ENCODE measurements at places on chromosomes 5 and 9.

- DNase-seq: no peak
These were observed 82.4 kb downstream of the MRPS30 start for GRCh38 chr5:44891116-44891515.

DNA sequence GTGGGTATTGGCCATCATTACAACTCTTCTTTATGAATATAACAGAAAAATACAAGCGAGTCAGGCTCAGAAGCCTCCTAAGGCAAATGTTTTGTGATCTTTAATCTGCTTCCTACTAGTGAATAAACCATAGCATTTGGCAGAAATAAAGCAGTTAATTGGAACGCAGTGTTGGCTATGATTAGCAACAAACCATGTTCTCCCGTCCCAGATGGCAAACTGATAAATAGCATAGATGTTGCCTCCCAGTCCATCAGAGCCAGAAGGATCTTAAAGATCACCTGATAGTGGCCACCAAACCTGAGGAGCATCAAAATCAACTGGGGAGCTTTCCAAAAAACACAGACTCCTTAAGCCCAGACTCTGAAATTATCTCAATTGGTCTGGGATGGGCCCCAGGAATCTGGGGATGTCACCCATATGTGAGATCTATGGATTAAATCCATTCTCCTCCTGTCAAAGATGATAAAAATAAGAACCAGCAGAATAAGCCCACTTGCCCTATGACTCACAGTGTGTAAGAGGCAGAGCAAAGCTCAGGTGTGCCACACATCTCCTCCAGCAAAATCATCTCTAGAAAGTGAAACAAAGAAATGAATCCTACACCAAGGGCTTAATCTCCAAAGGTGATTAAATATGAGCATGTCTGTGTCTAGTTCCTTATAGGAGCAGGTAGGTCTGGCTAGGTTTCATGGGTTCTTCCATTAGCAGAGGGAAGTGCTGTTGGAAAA lies 50.3 kb downstream of the APBA1 start:
- DNase-seq: no peak

GRCh38 chr5:127589309-127590030 lies 59.4 kb upstream of the CTXN3 start:
- DNase-seq: no peak

DNA sequence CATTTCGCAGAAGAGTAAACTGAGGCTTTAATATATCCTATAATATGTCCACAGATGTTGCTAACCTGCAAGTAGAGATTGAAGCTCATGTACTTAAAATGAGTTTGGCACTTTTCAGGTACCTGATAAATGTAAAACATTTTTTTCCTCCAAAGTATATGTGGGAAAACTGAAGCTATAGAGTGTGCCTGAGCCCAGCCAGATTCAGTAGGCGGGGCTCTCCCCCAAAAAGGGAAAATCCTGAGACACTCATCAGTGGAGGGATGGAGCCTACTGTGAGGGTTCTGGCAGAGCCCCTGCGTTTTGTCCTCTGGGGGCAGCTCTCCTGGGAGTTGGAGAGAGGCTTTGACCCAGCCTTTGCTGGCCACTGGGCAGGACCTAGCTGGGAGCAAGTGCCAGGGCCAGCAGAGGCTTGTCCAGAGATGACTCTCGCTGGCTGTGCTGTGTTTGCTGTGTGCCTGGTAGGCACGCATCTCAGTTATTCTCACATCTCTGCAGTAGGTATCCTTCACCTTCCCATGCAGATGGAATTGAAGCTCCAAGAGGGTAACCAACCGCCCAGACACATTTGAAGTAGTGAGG lies 81.1 kb upstream of the SPRY4 start:
- no peak for DNase-seq

DNA sequence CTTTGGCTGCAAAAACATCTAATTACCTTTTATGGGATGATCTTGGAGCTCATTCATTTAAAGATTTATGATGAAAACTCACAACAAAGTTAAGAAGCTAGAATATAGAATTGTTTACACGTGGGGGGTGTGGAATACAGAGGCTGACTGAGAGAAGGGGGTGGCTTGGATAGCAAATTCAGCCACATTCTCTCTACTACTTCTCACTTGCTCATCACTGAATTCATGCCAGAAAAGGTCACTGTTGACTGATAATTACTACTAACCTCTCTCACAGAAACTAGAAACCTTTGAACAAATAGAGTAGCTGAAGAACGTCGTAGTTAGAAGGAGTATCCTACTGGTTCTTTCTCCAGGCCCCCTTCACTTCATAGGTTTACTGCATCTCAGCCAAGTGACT lies 808.2 kb downstream of the BRINP1 start:
- no peak for DNase-seq

DNA sequence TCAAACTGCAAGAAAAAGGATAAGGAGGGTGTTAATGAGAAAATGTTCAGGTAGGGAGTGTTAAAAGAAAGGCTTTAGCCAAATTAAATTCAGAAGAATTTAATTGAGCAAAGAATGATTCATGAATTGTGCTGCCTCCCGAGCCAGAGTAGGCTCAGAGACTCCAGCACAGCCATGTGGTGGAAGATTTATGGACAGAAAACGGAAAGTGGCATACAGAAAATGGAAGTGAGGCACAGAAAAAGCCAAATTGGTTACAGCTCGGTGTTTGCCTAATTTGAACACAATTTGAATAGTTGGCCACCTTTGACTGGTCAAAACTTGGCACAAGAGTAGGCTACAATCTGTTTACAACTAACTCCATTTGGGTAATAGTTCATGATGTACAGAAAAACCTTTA lies 9.6 kb upstream of the SLC30A5 start:
- DNase-seq: no peak

DNA sequence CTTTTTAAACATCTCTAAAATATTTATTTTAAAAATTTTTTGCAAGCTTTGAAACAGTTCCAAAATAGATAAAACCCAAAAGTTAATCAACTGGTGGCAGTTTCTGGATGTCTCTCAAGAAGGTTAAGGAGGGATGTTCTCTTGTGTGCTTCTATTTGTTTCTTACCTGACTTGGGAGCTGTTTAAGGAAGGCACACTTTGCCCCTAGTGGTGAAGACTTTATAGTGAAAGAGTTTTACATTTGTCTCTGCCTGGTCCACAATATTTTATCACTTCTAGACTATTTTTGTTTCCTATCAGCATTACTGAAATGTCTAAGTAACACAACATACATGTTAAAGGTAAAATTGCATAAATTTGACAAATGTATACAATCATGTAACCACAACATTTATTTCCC lies 552.8 kb downstream of the SEMA5A start:
- DNase-seq: no peak

DNA sequence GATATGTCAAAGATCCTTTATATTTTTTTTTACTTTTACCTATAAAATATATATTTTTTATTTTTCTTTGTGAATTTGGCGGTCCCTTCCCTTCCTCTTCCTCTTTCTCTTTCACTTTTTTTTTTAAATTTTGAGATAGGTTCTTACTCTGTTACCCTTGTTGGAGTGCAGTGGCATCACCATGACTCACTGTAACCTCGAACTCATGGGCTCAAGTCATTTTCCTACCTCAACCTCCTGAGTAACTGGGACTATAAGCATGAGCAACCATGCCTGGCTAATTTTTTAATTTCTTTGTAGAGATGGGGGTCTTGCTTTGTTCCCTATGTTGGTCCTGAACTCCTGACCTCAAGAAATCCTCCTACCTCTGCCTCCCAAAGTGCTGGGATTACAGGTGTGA lies 258.0 kb upstream of the CLINT1 start:
- peak; percentile 38 for DNase-seq

GRCh38 chr9:132350861-132351315 lies 3.9 kb downstream of the SETX start:
- DNase-seq: no peak

- DNase-seq: peak; percentile 1
These were observed at the start of gene GDA for GRCh38 chr9:72149231-72149975. GDA (plus strand) TSS chr9:72149440; CDS start chr9:72149560, 120 bp downstream.

- no peak for DNase-seq
These were observed 60.4 kb downstream of the MTAP start for GRCh38 chr9:21862871-21863270.

GRCh38 chr9:91746904-91747303 lies 203.1 kb downstream of the ROR2 start:
- DNase-seq: peak; percentile 72

DNA sequence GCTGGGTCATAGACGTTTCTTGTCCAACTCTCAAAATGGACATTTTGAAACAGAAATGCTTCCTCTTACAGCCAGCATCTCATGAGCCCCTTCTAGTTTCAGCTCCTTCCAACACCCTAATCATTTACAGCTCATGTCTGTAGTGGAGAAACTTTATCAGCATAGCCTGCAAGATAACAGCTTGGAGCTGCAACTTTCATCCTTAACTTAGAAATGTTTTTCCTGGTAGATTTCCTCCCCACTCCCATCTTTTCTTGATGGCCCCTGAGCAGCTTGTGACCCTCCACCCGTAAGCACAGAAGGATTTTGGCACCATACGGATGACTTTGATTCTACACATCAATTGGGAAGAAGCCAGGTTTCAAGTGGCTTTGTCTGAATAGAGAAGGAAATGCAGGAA lies 53.5 kb upstream of the TGFBR1 start:
- no peak for DNase-seq

DNA sequence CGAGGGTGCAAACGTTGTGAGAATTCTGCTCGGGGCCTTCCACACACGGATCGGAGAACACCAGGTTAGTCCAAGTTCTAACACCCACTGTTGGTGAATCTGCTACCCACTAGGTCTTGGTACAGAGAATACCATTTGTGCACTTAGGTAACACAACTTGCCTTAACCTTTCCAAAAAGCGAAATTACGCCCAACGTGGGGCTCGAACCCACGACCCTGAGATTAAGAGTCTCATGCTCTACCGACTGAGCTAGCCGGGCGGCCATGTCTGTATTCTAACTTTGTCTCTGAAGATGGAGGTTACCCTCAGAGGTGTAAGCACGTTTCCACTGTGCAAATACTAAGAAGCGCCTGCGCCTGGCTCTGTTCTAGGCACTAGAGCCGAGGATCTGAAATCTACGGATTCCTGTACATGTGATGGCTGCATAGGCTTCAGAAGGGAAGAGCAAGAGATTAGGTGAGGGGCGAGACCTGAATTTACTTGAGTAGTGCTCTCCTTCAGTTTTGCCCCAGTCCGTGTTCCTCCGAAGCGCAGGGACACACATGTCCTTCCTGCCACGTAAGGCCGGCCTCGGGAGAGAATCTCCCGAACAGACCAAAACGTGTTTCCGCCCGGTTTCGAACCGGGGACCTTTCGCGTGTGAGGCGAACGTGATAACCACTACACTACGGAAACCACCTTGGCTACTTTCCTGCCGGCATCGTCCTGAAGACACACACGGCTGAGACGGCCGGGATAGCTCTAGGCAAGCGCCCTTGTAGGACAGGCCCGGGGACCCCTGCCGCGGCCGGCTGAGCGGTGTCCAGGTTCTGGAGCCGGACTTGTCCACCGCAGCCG lies 1.1 kb upstream of the TRIM41 start:
- DNase-seq: peak; percentile 98

GRCh38 chr9:134522502-134522848 lies 119.1 kb upstream of the COL5A1 start:
- DNase-seq: no peak

- DNase-seq: peak; percentile 44
These were observed 4.6 kb downstream of the C1QTNF3 start for GRCh38 chr5:34038390-34038789.

GRCh38 chr9:113737517-113738271 lies 138.4 kb upstream of the ZNF618 start:
- DNase-seq: peak; percentile 53

- DNase-seq: peak; percentile 20
These were observed 3.2 kb upstream of the ANKHD1 start for GRCh38 chr5:140398379-140398811.

DNA sequence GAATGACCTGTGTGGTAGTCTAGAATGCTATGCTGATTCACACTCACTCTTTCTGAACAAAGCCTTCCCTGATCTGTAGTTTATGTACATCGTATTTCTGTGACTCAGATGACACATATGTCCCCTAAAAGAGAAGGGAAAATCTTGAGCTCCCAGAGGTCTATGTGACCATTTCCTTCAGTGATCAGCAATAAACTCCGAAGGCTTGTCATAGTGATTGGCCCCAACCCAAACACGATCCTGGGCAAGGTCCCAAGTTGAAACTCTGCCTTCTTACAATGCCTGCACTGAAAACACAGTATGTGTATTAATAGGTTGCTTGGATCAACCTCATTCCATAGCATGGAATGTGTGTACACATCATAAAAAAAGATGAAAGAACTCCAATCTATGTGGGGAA lies 685.8 kb downstream of the MAT2B start:
- DNase-seq: peak; percentile 79

- no peak for DNase-seq
These were observed 22.0 kb upstream of the ARHGEF28 start for GRCh38 chr5:73603998-73604397.

GRCh38 chr9:89278997-89279739 lies 31.8 kb upstream of the CKS2 start:
- peak; percentile 68 for DNase-seq

DNA sequence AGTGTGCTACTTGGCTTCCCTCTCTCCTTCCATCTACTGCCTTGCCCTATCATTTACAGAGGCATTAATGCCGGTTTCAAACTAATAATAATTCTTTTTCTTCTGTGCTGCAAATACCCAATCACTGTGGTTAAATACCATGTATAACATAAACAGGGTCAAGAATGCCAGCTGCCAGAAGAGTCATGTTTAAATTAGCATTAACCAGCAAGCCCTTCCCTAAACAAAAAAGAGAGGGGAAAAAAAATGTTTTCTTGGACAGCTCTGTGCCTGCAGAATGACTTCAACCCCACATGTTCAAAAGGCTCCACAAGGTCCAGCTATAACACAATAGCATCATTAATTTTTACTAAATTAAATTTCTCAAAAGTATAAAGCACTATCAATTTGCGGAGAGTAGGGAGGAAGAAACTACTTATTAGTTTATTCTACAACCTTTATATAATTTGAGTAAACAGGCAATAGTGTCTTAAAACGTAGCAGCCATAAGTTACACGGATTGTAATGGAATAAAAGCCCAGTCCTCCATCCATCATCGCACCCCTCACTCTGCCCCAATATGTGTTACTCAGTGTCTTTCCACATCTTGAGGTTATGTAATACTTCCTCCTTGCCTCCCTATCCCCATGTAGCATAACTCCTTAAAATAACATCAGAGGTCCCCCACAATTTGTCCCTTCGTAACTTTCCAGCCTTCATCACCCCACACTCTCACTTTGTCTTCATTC lies 3.9 kb downstream of the LPAR1 start:
- DNase-seq: no peak

DNA sequence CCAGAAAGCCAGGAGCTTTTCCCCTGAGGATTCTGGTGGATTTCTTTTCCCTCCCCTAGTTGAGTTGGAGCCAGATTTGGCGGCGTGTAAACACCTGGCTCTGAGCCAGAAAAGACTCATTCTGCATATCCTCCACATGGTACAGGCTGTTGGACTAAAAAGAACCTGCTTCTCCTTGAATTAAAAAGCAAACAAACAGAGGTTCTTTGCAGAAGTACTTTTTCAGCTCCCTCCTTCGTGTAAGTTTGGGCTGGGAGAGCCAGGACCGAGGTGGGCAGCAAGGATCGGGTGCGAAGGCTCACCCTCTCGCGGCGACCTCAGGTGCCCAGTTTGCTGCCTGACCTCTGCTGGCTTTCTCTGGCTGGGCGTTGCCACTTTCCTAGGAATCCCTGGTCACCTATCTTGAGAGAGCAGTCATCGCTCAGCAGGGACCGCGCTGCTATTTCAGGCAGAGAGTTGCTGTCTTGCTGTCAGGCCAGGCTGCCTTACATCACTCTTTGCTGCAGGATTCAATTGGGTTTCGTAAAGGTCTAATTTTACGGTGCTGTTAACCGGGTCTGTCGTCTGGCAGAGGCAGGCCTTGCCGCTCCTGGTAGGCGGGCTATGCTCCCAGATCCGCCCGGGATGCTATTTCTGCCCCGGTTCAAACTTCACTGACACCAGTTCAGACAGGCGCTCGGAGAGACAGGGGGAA lies 3.2 kb downstream of the PAPPA start:
- peak; percentile 88 for DNase-seq
